ENCODE measurements at places on chromosomes 6 and 20.
A peak's percentile ranks its signal among the peaks of the same experiment; 100 is the strongest.

DNA sequence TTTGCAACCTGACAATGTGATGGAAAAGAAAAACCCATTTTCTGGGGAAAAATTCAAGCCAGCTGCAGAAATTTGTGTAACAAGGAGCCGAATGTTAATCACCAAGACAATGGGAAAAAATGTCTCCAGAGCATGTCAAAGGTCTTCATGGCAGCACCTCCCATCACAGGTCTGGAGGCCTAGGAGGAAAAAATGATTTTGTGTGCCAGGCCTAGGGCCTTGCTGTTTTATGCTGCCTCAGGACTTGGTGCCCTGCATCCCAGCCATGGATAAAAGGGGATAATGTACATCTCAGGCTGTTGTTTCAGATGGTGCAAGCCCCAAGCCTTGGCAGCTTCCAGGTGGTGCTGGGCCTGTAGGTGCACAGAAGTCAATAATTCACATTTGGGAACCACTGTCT, 747.7 kb downstream of the C6orf118 start:
- no peak for DNase-seq

DNA sequence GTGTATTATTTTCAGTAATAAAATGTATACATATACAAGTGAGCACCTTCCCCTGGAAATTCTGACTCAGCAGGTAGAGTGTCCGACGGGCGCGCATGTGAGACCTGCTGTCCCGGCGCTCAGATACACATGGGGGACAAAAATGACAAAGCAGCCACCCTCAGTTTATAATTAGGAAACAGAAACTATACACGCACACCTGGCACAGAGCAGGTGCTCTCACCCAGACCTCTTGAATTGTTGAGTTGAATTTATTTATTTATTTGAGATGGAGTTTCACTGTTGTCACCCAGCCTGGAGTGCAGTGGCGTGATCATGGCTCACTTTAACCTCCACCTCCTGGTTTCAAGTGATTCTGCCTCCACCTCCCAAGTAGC, 180.4 kb downstream of the ZDHHC14 start:
- DNase-seq: no peak

DNA sequence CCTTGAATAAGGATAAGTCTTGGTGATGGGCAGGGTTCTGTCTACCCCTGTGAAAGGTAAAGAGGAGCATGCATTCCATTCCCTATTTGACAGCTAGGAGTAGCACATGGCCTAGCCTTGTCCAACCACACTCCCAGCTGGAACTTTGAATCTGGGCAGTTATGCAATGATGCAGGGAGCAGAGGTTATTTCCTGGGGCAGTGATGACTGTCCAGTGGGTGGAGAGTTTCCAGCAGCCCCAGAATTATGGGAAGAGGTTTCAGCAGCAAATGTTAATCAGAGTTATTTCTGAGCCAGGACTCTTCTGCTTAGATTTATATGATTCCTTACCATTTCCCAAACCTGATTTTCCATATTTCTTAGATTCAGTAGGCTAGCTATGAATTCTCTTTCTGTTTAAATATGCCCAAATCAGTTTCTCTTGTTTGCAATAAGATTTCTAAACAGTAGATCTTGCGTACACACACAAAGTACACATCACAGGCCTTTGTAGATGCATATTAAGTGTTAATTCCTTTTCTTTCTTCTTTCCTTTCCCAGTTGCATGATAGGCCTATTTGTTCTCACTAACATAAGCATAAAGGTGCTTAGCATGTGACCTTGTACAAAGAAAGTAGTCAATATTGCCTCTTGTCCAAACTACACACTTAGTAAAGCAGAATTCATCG, 17.3 kb upstream of the TXLNB start:
- DNase-seq: peak; percentile 85

- no peak for DNase-seq
Measured at GRCh38 chr20:63756648-63756991, 17.0 kb downstream of the SLC2A4RG start.

DNA sequence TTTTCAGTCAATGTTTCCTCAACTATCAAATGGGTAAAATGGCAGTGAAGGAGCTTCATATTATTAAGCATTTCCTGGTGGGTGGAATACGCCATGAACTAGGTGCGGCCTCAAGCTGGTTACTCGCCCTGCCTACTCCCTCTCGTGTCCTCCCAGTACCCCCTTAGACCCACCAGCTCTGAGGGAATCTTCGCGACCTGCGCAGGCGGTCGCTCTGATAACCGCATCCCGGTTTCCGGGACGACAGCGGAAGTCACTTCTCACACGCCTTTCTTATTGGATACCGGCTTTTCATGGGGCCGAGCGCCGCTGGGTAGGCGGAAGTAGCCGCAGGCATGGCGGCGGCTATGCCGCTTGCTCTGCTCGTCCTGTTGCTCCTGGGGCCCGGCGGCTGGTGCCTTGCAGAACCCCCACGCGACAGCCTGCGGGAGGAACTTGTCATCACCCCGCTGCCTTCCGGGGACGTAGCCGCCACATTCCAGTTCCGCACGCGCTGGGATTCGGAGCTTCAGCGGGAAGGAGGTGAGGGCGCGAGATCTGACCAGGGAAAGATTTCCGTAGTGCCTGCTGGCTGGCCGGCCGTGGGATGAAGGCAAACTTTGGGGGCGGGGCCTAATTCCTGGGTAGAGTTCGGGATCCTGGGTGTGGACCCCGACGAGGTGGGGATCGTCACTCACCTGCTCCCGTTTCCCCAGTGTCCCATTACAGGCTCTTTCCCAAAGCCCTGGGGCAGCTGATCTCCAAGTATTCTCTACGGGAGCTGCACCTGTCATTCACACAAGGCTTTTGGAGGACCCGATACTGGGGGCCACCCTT, at the start of gene PIGT:
Gene PIGT, plus strand, starts transcription at position 320 of the 816 bp plus-strand sequence. Its CDS starts 16 bp downstream, at position 336.
- peak; percentile 72 for DNase-seq

GRCh38 chr20:58889798-58890517, 37.4 kb downstream of the GNAS start:
- DNase-seq: no peak

DNA sequence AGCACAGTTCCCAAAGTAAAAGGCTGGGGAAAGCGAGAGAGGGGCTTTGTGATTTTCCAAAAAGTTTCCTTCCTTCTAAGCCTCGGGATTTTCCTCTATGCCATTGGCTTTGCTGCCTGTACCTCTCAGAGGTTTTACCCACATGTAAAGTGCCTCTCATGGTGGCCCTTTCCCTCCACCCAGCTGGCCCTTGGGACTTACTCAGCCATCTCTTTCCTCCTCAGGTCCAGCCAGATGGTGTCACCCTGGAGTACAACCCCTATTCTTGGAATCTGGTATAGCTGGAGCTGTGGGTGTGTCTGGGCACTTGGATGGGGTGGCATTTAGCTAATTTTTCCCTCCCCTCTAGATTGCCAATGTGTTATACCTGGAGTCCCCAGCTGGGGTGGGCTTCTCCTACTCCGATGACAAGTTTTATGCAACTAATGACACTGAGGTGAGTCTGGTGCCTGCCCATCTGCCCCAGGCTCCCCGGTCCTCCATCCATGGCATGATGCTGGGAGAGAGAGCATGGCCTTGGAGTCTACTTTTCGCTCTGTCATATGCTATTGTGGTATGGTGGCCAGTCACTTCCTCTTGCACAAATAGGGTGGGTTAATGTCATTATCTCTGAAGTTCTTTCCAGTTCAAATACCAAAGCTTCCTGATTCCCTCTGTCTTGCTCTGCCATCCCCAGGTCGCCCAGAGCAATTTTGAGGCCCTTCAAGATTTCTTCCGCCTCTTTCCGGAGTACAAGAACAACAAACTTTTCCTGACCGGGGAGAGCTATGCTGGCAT, 1.1 kb downstream of the CTSA start:
- DNase-seq: peak; percentile 41

GRCh38 chr6:124203812-124204167, 400.1 kb downstream of the NKAIN2 start:
- DNase-seq: no peak
